ENCODE measurements at places on chromosomes 11 and 22. TPM values are rescaled to one million over a fixed set of nuclear protein-coding genes. Genes with fewer than 3 reads are reported as not detected.

DNA sequence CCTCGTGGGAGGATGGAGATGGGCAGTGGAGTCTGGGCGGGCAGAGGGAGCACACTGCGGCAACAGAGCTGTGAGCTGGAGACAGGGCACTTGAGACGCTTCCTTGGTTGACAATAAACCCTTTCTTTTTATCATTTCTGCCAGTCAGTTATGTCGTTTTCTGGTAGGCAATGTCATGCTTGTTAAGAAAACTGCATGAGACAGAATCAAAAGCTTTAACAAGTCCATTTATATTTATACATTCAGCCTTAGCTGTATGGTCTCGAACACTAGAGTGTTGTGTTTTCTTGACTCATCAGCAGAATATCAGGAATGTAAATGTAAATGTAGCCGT, 31.9 kb downstream of the PPFIA1 start:
- no peak for DNase-seq

GRCh38 chr11:74326665-74327064, 15.2 kb upstream of the P4HA3 start:
- no peak for DNase-seq

DNA sequence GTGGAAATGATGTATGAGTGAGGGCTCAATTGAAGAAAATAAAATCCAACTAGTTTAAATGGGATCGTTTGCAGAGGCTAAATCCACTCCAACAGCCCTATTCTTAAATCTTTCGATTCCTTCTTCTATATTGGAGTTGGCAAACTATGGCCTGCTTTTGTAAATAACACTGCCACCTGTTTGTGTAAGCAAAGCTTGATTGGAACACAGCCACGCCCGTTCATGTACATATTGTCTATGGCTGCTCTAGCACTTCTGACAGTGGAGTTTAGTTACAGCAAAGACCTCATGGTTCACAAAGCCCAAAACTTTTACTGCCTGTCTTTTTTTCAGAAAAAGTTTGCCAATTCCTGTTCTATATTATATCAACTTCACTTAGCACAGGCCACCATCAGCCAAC, 40.6 kb upstream of the RCN1 start:
- no peak for DNase-seq

- no peak for DNase-seq
These were observed 321.1 kb downstream of the AASDHPPT start for GRCh38 chr11:106398502-106399075.

GRCh38 chr11:1889224-1889930, 2.3 kb downstream of the PRR33 start:
- DNase-seq, result no peak

- DNase-seq, result peak; percentile 45
These were observed 36.9 kb upstream of the SLC36A4 start for GRCh38 chr11:93234602-93235207.

- no peak for DNase-seq
These were observed at the start of gene GUCD1 for GRCh38 chr22:24554313-24555164. Gene GUCD1 (minus strand): TSS chr22:24555138. CDS start chr22:24554991, 147 bp downstream.

DNA sequence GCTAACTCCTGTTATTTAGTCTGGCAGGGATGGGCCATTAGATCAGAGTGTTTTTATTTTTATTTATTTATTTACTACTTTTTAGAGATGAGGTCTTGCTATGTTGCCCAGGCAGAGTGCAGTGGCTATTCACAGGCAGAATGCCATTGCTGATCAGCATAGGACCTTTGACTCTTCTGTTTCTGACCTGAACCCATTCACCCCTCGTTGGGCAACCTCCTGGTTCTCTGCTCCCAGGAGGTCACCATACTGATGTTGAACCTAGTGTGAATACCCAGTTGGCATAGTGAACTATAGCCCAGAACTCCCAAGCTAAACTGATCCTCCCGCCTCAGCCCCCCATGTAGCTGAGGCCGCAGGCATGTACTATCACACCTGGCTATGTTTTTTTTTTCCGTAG, 16.5 kb upstream of the CECR2 start:
- no peak for DNase-seq

- DNase-seq, result no peak
These were observed 84.0 kb upstream of the PITPNB start for GRCh38 chr22:28002863-28003565.

- DNase-seq, result no peak
These were observed 14.4 kb downstream of the POU2AF2 start for GRCh38 chr11:111259896-111260295.

- DNase-seq, result no peak
These were observed 23.2 kb upstream of the LRRC55 start for GRCh38 chr11:57158599-57158998.

GRCh38 chr11:61513143-61513765, 4.7 kb downstream of the LRRC10B start:
- DNase-seq, result no peak

GRCh38 chr11:11985954-11986949, 22.2 kb downstream of the DKK3 start:
- DNase-seq, result no peak

- no peak for DNase-seq
These were observed 56.4 kb upstream of the SYN3 start for GRCh38 chr22:33114565-33114964.

The OR4D9 gene
- 0.08 TPM for polyA plus RNA-seq

The TAF10 gene
- polyA plus RNA-seq, result 120 TPM

The CYTH4 gene
- polyA plus RNA-seq, result 5.2 TPM

The MMP7 gene
- polyA plus RNA-seq, result not detected

The GRAP2 gene
- polyA plus RNA-seq, result 0.61 TPM

The KDM4E gene
- 0.06 TPM for polyA plus RNA-seq

The ZC3H7B gene
- polyA plus RNA-seq, result 36.5 TPM

The GTPBP1 gene
- polyA plus RNA-seq, result 32.0 TPM

The LRRC4C gene
- 1.6 TPM for polyA plus RNA-seq

The PSMD13 gene
- 90.1 TPM for polyA plus RNA-seq
